Activated T-helper 2 cell treated with anti-CD3 and anti-CD28 coated beads, Interferon-gamma antibody, Interleukin-2, Interleukin-4, amounts not matched to agents 10 μg/mL and 5 μg/mL and 100 μg/mL, durations not matched to agents 14 hours and 24 hours and 36 hours (primary cell): ENCODE measurements at places on chromosomes 5 and 9. TPM values are rescaled to one million over a fixed set of nuclear protein-coding genes. Genes with fewer than 3 reads are reported as not detected.

APBA1 gene
- 0.98 and 0.99 TPM in 2 replicates for total RNA-seq

DIPK1B gene
- total RNA-seq, result 3.1 and 3.4 TPM in 2 replicates

MEIKIN gene
- total RNA-seq, result not detected in 2 replicates

SNCB gene
- total RNA-seq, result not detected in 2 replicates

C8G gene
- 0.76 and 0.89 TPM in 2 replicates for total RNA-seq

EIF4E1B gene
- not detected in 2 replicates for total RNA-seq

SLC25A2 gene
- 0.16 TPM in 1 of 2 replicates, not detected in the other for total RNA-seq

GPR151 gene
- not detected in 2 replicates for total RNA-seq

CDX1 gene
- total RNA-seq, result not detected in 2 replicates

FST gene
- not detected in 2 replicates for total RNA-seq

UNC5A gene
- not detected in 2 replicates for total RNA-seq

PPP2R2B gene
- total RNA-seq, result 0.34 TPM in 1 of 2 replicates, not detected in the other

ABCA1 gene
- total RNA-seq, result 0.14 TPM in 1 of 2 replicates, not detected in the other

PCSK5 gene
- 1.5 TPM in 2 replicates for total RNA-seq

TAS2R1 gene
- not detected in 2 replicates for total RNA-seq

OTP gene
- not detected in 2 replicates for total RNA-seq

DMRT3 gene
- total RNA-seq, result not detected in 2 replicates

GPR150 gene
- 0.11 and 0.14 TPM in 2 replicates for total RNA-seq

PTAR1 gene
- 51.1 and 57.2 TPM in 2 replicates for total RNA-seq

SYK gene
- 0.23 and 0.80 TPM in 2 replicates for total RNA-seq

S1PR3 gene
- total RNA-seq, result 7.1 and 7.5 TPM in 2 replicates

FAM221B gene
- not detected in 2 replicates for total RNA-seq

TMEM8B gene
- total RNA-seq, result 3.0 and 3.4 TPM in 2 replicates

EIF4EBP3 gene
- 9.2 and 15.0 TPM in 2 replicates for total RNA-seq

SOWAHA gene
- 0.28 and 0.32 TPM in 2 replicates for total RNA-seq

TEK gene
- total RNA-seq, result not detected in 2 replicates

ATOSB gene
- total RNA-seq, result 7.0 and 7.3 TPM in 2 replicates

DNAH5 gene
- not detected in 2 replicates for total RNA-seq

GTF3C4 gene
- 17.7 and 17.8 TPM in 2 replicates for total RNA-seq

NIM1K gene
- total RNA-seq, result 0.76 and 1.1 TPM in 2 replicates

GZMA gene
- 95.1 and 96.9 TPM in 2 replicates for total RNA-seq

LHX3 gene
- not detected in 2 replicates for total RNA-seq

TMEM141 gene
- 34.4 and 34.7 TPM in 2 replicates for total RNA-seq

PCDHA4 gene
- total RNA-seq, result not detected in 2 replicates

IL4 gene
- 21.6 and 25.8 TPM in 2 replicates for total RNA-seq
